ENCODE measurements at places on chromosomes 13 and 19.

DNA sequence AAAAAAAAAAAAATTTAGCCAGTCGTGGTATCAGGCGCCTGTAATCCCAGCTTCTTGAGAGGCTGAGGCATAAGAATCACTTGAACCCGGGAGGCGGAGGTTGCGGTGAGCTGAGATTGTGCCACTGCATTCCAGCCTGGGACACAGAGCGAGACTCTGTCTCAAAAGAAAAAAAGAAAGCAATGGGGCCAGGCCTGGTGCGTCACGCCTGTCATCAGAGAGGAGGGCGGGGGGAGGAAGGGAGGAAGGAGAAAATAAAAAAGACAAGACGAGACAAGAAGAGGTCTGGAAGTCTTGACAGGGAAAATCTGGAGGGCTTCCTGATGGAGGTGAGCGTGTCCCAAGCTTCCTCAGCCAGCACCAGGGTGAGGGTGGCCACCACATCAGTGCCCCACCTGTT, 54.9 kb upstream of the PTPRS start:
- no peak for DNase-seq

DNA sequence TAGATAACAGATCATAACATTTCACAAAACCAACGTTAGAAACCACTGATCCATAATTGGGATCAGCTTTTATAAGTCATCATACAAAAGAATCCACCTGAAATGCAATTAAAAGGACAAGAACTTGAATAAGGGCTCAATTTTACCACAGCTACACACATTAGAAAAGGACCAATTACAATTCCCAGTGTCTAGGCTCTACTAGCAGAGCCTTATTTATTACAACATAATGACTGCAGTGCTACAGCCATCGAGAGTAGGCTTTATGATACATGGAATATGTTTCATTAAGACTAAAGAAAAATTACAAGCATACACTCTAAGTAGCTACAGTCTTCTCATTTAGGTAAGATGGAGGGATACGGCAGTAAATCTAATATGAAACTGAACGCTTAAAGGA, 2.9 kb downstream of the RBM26 start:
- DNase-seq: no peak

DNA sequence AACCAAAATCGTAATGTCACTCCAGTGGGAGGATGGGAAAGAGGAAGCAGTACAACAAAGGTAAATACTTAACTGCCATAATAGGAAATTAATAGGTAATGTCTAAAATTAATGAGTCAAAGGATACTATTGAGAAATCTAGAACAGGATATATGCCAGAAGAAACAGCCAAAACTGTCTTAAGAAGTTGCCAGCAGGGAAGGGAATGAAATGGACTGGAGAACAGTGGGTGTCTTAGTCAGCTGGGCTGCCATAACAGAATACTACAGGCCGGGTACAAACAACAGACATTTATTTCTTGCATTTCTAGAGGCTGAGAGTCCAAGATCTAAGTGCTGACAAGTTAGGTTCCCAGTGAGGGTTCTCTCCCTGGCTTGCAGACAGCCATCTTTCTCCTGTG, 40.3 kb upstream of the IPO5 start:
- DNase-seq: no peak

GRCh38 chr13:47294691-47295090, 397.8 kb upstream of the HTR2A start:
- DNase-seq: no peak

- DNase-seq: no peak
Measured at GRCh38 chr19:56838024-56838908, 2.3 kb downstream of the PEG3 start.

DNA sequence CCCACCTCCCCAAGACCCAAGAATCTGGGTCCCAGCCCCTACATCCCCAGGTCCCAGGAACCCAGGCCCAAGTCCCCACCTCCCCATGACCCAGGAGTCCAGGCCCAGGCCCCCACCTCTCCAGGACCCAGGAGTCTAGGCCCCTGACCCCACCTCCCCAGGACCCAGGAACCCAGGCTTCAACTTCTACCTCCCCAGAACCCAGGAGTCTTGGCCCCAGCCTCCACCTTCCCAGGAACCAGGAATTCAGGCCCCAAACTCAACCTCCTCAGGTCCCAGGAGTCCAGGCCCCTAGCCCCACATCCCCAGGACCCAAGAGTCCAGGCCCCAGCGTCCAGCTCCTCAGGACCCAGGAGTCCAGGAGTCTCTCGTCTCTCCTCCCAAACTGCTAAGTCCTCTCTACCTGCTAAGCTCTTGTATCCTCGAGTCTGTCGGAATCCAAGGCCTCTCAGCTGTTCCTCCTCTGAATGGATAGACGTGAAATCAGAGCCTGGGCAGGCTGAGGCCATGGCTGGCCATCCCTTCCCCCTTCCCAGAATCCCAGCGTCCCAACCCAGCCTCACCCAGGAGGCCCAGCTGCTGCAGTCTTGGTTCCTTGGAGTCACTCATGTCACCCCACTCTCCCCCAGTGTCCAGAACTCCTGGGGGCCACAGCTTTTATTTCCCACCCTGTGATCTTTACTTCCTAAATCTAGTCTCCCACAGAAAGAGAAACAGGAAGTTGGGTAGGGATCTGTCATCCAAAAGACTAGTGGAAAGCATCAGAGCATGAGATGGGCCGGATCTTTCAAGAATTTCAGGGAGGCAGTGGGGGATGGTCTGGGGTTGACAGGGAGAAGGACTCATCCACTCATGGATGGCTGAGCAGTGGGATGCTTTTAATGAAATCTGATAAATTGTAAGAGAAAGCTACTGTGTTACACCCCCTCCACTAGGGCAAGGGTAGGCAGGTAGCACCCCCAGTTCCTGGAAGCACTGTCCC, at the start of gene CD209:
TSS of gene CD209 (minus strand) at position 632 of the 982 bp plus-strand sequence. CDS start at position 609, 23 bp downstream.
- no peak for DNase-seq

- DNase-seq: peak; percentile 54
Measured at GRCh38 chr19:38224014-38224862, at the start of gene DPF1. DPF1 (minus strand) TSS chr19:38224222; CDS start chr19:38224142, 80 bp downstream.

Data from stimulated activated CD4-positive, alpha-beta T cell treated with anti-CD3 and anti-CD28 coated beads, Interleukin-1b, Interleukin-23, amount 100 ng/mL, for 24 hours (primary cell).